HT-29 (cell line): ENCODE measurements at places on chromosomes 16 and 17. TPM values are rescaled to one million over a fixed set of nuclear protein-coding genes. Genes with fewer than 3 reads are reported as not detected.

DNA sequence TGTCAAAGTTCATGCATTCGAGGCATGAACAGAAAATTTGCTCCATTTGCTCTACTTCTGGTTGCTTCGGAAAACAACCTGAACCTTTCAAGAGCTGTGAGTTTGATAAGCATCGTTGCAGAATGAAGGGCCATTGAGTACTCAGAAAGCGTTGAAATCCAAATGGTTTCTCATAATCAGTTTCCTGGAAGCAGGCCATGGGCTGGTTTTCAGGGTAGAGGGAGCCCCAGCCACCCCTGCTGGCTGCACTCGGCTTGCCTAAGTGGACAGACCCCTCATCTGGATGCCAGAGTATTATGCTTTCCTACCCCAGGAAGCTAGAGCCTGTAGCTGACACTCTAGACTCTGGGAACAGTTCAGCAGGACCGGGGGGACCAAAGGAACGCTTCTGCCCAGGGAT, 24.4 kb downstream of the SCNN1G start:
- DNase-seq: no peak

Gene CDR2L
- 10.2 and 10.6 TPM in 2 replicates for total RNA-seq

DNA sequence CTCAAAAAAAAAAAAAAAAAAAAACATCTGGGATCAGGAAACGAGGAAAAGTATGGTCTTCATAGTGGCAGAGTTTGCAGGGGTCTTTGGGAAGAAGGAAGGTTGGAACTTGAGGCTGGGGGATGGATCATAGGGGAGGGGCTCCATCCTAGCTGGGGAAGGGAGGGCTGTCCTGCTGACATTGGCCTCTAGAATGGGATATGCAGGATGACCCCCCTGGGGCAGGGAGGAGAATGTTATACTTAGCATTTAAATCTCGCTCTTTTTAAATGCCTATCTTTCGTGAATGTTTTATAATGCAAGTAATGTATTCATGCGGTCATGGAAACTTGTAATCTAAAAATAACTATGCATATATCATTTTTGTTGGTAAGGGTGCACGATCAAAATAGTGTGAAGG, 33.2 kb downstream of the TMEM235 start:
- DNase-seq: no peak

DNA sequence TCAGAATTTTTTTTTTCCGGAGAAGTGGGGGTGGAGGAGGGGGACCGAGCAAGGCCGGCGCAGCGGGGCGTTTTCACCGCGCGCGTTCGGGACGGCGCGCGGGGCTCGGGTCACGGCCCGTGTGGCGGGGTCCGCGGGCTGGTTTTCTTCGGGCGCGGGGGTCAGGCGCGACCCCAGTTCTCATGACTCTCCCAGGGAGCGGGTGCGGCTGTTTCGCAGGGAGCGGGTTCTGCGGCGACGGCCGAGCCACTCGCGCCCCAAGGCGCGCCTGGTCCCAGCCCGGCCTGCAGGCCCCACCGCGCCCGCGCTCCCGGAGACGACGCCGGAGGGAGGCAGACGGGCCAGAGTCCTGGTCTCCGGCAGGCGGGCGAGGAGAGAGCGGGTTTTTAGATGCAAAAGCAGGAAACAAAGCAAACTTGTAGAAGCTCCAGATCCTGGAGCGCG, 1.0 kb downstream of the BAHCC1 start:
- DNase-seq: no peak

- DNase-seq: no peak
These were observed 78.8 kb downstream of the GNAO1 start for GRCh38 chr16:56269811-56270684.

- no peak for DNase-seq
These were observed 61.4 kb downstream of the COG7 start for GRCh38 chr16:23391381-23392222.

Gene VTN
- not detected in 2 replicates for total RNA-seq

GRCh38 chr17:2140683-2141082, 85.8 kb downstream of the HIC1 start:
- DNase-seq: no peak

Gene CACNG1
- not detected in 2 replicates for total RNA-seq

Gene GPR179
- 0.03 and 0.13 TPM in 2 replicates for total RNA-seq

GRCh38 chr17:5135726-5136579, 20.1 kb downstream of the USP6 start:
- DNase-seq: no peak

- DNase-seq: no peak
These were observed 327.6 kb downstream of the GRIN2A start for GRCh38 chr16:9854675-9855074.

Gene CA7
- not detected in 2 replicates for total RNA-seq

GRCh38 chr17:49198211-49198610, 12.2 kb downstream of the GNGT2 start:
- no peak for DNase-seq

Gene ADGRG1
- 138 TPM in 2 replicates for total RNA-seq

GRCh38 chr17:8801135-8801840, 2.1 kb upstream of the MFSD6L start:
- no peak for DNase-seq
